ENCODE measurements at places on chromosomes 6 and 20.

- DNase-seq = no peak
These were observed 416.9 kb downstream of the FRK start for GRCh38 chr6:115643762-115644161.

GRCh38 chr6:46948699-46949098 lies 27.0 kb upstream of the ADGRF5 start:
- no peak for DNase-seq

DNA sequence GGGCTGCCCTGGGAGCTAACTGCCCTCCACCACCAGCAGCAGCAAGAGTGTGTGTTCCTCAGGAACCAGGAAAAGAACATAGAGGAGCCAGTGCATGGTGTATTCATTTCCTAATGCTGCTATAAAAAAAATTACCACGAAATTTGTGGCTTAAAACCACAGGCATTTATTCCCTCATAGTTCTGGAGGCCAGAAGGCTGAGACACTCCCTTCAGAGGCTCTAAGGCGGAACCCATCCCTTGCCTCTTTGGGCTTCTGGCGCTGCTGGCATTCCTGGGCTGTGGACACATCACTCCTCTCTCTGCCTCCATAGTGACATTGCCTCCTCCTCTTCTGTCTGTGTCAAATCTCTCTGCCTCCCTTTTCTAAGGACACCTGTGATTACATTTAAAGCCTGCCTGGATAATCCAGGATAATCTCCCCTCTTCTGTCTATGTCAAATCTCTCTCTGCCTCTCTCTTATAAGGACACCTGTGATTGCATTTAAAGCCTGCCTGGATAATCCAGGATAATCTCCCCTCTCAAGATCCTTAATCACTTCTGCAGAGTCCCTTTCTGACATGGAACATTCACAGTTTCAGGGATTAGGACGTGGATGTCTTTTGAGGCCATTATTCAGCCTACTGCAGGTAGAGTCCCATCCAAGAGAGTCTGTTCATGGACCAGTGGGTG lies 54.7 kb downstream of the NDUFAF5 start:
- no peak for DNase-seq

GRCh38 chr6:168238159-168238909 lies 81.2 kb downstream of the DACT2 start:
- DNase-seq = no peak

DNA sequence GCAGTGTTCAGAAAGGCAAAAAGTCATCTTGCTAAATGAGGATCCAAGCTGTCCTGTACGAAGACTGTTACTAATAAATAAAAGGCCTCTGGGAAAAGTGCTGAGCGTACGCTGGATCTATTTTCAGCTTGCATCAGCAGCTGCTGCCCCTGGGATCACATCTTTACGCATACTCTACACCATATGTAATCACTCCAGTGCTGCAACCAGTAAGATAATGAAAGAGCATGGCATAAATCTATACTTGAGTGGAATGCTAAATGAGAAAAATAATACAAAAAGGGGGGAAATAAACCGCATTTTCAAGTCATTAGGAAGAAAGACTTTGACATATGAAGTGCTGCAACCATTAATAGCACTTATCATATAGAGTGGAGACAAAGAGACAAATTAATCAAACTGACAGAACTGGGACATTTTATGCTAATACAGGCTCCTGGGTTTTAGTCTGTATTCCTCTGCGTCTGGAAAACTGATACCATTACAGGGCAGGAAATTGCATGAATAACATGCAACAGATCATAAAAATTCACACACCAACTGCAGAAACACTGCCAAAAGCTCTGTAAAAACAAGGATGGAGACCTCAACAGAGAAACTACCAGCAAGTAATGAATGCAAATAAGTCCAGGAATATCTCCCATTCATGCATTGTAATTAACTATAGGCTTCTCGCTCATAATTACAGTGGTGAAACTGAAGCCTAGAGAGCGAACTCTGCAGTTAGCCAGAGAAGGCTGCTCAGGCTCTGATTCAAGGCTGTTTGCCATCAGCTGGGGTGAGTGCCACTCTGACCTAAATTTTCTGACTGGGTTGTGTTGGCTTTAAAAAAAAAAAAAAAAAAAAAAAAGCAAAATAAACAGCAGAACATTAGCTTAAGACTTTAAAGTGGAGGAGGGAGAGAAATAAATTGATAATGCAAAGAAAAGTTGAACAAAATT lies 83.8 kb downstream of the GJA10 start:
- no peak for DNase-seq

GRCh38 chr20:6702144-6702543 lies 65.3 kb upstream of the BMP2 start:
- DNase-seq = no peak

GRCh38 chr6:5995949-5996713 lies 10.6 kb downstream of the NRN1 start:
- DNase-seq = peak; percentile 9

DNA sequence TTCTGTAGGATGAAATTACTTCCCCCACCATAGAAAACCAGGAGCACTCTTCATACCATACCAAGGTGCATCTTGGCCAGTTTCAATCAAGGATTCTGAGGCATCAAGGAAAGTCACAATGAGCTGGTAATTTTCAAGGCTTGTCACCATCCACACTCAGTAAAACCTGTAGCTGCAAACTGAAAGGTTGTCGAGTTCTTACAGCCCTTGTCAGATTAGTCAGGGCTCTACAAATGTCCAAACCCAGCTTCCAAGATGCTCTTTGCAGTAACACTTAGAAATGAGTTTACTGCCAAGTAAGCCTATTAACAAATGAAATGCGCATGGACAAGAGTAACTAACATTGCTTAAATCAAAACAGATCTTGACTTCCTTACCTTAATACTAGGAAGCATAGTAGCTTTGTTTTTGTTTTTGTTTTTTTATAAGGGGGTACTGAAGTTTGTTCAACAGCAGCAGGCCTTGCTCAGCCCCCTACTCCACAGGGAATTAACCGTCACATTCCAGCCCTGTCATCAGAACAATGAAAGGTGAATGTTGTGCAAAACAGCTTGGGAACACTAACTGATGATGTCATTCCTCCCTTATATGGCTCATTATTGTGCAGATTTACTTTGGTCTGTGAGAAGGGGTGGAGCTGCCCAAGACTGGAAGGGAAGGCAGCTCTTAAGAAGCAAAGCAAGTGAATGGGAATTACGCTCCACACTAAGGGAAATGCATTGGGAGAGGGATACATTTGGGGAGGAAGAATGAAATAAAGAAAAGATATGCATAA lies 49.9 kb upstream of the TMEM30A start:
- DNase-seq = no peak

DNA sequence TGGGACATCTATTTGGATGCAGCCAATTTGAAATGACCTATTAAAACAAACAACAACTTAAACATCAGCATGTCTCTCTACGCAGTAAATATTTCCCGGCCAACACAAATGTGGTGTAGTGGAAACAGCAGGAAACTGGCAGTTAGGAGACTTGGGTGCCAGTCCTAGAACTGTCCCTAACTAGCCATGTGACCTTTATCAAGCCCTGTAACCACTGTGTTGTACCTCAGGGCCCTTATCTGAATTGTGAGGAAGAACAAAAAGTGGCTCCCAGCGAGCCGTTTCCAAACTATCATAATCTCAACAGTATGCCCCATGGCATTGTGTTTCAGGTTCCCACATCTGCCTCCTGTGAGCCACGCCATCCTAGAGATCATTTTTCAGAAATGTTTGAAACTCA lies 124.5 kb downstream of the IMPG1 start:
- DNase-seq = no peak

GRCh38 chr20:43913291-43914025 lies 1.2 kb upstream of the TOX2 start:
- no peak for DNase-seq

DNA sequence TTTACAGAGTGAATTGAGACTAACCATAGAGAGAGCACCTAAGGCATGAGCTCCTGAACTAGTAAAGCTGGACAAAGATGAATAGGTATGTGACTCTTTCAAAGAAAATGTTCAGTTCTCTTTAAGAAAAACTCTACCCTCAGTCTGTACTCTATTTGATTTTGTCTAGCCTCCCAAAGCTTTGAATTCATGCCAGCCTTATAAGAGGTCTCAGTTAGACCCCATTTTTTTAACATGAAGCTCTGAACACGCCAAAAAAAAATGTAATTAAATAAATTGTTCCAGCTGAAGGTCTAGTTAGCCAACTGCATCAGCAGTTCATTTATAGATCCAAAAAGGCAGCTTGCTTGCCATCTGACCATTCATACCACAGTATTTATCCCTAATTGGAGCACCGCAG lies 71.6 kb downstream of the COL9A1 start:
- DNase-seq = no peak

DNA sequence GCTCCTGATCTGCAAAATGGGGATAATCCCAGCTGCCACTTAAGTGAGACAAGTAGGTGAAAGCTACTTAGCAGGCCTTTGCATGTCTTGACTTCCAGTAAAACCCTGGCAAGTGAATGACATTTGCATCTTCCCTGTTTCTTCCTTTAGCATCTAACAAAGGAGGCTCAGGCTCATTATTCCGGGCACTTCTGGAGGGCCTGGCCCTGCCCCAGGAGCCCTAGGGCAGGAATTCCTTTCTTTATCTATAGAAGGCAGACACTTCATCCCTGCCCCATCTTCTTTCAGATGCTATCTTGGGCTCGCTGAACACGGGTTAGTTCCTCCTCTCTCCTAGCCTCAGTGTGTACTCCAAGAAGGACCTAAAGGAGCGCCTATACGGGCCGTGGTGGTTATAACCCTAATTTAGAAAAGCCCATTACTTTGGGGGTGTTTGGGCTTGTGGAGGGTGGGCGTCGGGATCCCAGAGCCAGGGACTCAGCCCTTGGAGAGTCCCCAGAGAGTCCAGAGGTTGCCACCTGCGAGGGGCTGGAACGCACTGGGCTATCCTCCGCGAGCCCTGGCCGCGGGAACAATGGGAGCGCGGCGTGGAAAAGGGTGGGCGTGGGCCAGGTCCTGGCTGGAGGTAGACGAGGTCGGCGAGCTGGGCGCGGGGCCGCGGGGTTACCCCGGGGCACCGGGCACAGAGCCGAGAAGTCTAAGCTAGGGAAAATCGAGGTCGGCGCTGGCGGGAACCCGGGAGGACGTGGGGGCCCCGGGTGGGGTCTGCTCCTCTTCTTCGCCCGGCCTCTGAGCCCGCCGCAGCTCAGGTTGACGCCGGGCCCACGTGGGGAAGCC lies 62.8 kb upstream of the EPB41L1 start:
- DNase-seq = no peak

DNA sequence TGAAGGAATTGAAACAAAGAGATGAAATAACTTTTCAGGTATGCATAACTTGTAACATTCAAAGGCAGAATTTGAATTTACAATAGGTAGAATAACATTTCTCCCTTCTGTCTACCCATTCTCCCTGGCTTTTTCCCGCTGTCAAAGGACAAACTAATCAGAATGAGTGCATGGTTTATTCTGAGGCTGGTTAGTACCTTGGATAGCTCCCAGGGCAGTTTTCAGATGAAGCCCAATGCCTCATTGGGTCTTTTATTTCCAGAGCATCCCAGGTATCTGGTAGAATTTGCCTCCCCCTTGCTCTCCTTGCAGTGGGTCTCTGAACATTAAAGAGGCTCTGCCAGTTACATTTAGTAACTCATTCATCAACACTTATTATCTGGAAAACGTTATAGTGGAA lies 665.5 kb downstream of the BCKDHB start:
- DNase-seq = no peak

DNA sequence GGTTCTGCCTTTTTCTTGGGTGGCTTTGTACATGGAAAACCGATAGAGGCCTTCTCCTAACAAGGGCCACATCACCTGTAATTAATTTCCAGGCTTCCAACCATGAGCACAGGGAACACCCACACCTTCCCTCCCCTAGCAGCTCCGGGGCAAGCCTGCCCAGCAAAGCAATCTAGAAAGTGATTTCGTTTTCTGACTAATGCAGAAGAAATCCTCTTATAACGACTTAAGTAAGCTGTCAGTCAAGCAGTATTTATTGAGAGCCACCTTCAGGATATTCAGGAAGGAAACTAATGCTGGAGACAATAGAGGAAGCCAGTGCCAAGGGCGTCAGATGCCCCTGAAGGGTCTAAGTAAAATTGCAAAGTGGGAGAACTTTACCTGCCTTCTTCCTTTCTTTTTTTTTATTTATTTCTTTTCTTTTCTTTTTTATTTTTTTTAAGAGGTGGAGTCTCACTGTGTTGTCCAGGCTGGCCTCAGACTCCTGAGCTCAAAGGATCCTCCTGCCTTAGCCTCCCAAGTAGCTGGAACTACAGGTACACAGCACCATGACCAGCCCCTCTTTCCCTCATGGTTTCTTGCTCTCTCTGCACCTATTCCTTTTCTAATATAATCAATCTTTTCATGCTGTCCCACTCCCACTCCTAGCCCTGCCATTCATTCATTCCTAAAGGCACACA lies 67.5 kb upstream of the MBOAT1 start:
- no peak for DNase-seq

- no peak for DNase-seq
These were observed 481.5 kb downstream of the CD109 start for GRCh38 chr6:74177506-74177905.

DNA sequence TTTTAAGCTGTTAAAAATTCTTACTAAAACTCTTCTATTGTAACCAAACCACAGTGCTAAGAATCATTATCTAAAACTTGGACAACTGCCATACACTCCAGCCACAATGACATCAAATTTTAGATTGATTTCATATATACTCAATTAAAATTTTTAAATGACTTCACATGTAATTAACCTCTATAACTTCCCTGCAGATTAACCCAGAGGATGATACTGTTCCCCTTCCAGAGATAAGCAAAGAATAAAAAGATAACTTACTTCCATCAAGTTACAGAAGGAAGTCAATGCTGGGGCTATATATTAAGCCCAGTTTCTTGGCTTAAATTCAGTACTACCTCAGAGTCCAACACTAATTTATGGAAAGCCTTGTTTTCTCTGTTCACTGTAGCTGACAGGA lies 71.3 kb downstream of the ARHGAP18 start:
- no peak for DNase-seq

DNA sequence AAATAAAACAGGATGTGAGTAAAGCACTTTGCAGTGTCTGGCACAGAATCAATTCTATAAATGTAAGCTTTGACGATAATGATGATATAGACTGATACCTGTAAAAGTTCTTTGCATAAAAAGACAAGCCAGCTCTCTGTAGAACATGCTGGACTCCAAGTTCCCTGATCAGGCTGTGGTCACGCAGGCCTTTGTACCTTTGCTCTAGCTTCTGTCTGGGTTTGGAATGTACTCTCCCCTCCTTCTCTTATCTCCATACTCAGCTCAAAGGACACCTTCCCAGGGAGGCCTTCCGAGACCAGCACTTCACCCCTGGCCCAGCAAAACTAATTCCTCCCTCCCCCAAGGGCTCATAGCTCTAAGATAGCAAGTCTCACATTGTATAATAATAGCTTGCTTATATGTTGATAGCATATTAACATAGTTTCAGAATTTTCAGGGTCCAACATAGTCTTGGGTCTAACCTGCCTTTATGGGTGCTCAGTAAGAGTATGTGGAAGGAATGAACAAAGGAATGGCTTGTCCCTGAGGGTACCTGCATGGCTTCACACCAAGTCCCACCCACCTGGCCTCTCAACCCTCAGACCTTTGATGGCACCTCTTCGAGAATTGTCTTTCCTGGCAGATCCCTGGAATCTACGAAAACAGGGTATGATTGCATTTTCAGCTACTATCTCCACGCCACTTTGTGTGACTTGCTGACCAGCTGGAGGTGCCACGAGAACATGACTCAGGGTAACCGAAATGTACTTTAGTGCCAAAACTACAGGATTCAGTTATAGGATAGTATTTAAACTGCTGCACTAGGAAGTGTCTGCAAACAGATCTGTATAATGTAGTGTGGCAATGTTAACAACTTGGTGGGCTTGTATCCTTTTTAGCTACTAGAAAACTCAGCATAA lies 41.7 kb upstream of the PIM1 start:
- no peak for DNase-seq

Measured in activated CD4-positive, alpha-beta T cell treated with anti-CD3 and anti-CD28 coated beads for 48 hours (primary cell).